Fibroblast of villous mesenchyme (primary cell): ENCODE measurements at places on chromosomes 6 and 20. TPM values are rescaled to one million over a fixed set of nuclear protein-coding genes. Genes with fewer than 3 reads are reported as not detected.

The TINAG gene
- not detected in 2 replicates for total RNA-seq

The TREML2 gene
- not detected in 2 replicates for total RNA-seq

The SLC39A7 gene
- 142 and 143 TPM in 2 replicates for total RNA-seq

The MCUR1 gene
- total RNA-seq, result 12.2 and 13.8 TPM in 2 replicates

The JAG1 gene
- total RNA-seq, result 12.1 and 16.1 TPM in 2 replicates

The PGC gene
- not detected in 2 replicates for total RNA-seq

The HIVEP2 gene
- total RNA-seq, result 18.0 and 28.9 TPM in 2 replicates

The CDH4 gene
- total RNA-seq, result 1.3 and 1.7 TPM in 2 replicates

The MTFR2 gene
- 0.97 and 4.3 TPM in 2 replicates for total RNA-seq

The AVP gene
- not detected in 2 replicates for total RNA-seq

The KHDC1L gene
- total RNA-seq, result 0.43 TPM in 1 of 2 replicates, not detected in the other

The KCNK5 gene
- total RNA-seq, result not detected in 2 replicates

The XRN2 gene
- 71.8 and 90.2 TPM in 2 replicates for total RNA-seq

The TRPC4AP gene
- 86.7 and 96.7 TPM in 2 replicates for total RNA-seq

The DDO gene
- 1.9 and 3.9 TPM in 2 replicates for total RNA-seq

The WFDC10B gene
- total RNA-seq, result not detected in 2 replicates

The AKAP7 gene
- 4.2 and 4.7 TPM in 2 replicates for total RNA-seq

The DUSP15 gene
- 0.32 TPM in 1 of 2 replicates, not detected in the other for total RNA-seq

The PRR18 gene
- total RNA-seq, result under 0.01 TPM in 1 of 2 replicates, not detected in the other

The LGSN gene
- under 0.01 and 0.32 TPM in 2 replicates for total RNA-seq

The OGFRL1 gene
- 90.8 and 241 TPM in 2 replicates for total RNA-seq

The CLDN20 gene
- total RNA-seq, result not detected in 2 replicates

The PTK6 gene
- total RNA-seq, result under 0.01 TPM in 2 replicates

The SERAC1 gene
- 13.2 and 26.3 TPM in 2 replicates for total RNA-seq

The ZC3H12D gene
- under 0.01 TPM in 2 replicates for total RNA-seq

The BANF2 gene
- total RNA-seq, result not detected in 2 replicates

The SDC4 gene
- total RNA-seq, result 129 and 178 TPM in 2 replicates

The ELOVL4 gene
- 5.2 and 9.1 TPM in 2 replicates for total RNA-seq

The HLA-DRB1 gene
- not detected in 2 replicates for total RNA-seq

The HLA-B gene
- total RNA-seq, result 475 and 661 TPM in 2 replicates

The WFDC12 gene
- total RNA-seq, result not detected in 2 replicates

The LY6G6C gene
- not detected in 2 replicates for total RNA-seq

The NRN1 gene
- not detected in 2 replicates for total RNA-seq

The THBD gene
- total RNA-seq, result under 0.01 and 0.32 TPM in 2 replicates

The ACOT13 gene
- total RNA-seq, result 5.2 and 6.8 TPM in 2 replicates

The GSTA2 gene
- total RNA-seq, result not detected in 2 replicates

The GUCA1A gene
- total RNA-seq, result 0.32 TPM in 1 of 2 replicates, not detected in the other

The RBL1 gene
- total RNA-seq, result 8.1 and 10.8 TPM in 2 replicates

The SPATA25 gene
- total RNA-seq, result 0.43 and 1.3 TPM in 2 replicates

The ZFP64 gene
- 26.7 and 28.5 TPM in 2 replicates for total RNA-seq

The TNXB gene
- total RNA-seq, result 4.8 and 17.7 TPM in 2 replicates

The CD24 gene
- total RNA-seq, result 1.3 and 4.3 TPM in 2 replicates

The TGM3 gene
- total RNA-seq, result not detected in 2 replicates

The ETV7 gene
- total RNA-seq, result 0.32 and 0.86 TPM in 2 replicates

The TBC1D20 gene
- 40.3 and 42.3 TPM in 2 replicates for total RNA-seq

The SLC22A16 gene
- total RNA-seq, result not detected in 2 replicates

The RPP40 gene
- 7.7 and 11.2 TPM in 2 replicates for total RNA-seq

The PNPLA1 gene
- not detected in 2 replicates for total RNA-seq

The SYCP2 gene
- total RNA-seq, result 1.6 and 3.0 TPM in 2 replicates

The PRDM13 gene
- total RNA-seq, result not detected in 2 replicates

The CALHM4 gene
- total RNA-seq, result not detected in 2 replicates

The RPS18 gene
- total RNA-seq, result 1,877 and 2,083 TPM in 2 replicates

The PPDPF gene
- total RNA-seq, result 38.4 and 78.0 TPM in 2 replicates

The CTAGE9 gene
- total RNA-seq, result not detected in 2 replicates

The PET117 gene
- 9.5 and 9.7 TPM in 2 replicates for total RNA-seq

The SLC22A2 gene
- under 0.01 TPM in 2 replicates for total RNA-seq
